Pancreas (tissue), 10 donors: ENCODE measurements at places on chromosomes 2 and 18. TPM values are rescaled to one million over a fixed set of nuclear protein-coding genes. Genes with fewer than 3 reads are reported as not detected.

The CPO gene
- not detected for total RNA-seq

DNA sequence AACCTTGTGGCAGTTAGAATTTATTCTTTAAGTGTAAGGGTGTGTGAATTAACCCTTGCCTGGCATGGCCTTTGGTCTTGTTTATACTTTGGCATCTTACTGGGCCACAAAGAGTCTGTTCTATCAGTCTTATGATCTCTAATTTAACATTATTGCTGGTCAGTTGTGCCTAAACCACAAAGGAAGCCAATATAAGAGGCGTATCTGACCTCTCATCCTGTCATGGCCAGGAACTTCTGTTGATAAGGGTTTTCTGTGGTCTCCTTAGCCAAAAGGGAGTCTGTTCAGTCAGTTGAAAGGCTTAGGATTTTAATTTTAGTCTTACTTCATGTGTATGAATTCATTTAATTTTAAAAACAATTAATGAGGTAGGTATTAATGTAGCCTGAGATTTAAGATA is 127.2 kb downstream of the LRRTM4 start:
- no peak overlapping the region for H3K4me3 ChIP-seq
- no peaks in the 10 kb centered on the region for H3K36me3 ChIP-seq
- no peak for DNase-seq
- no peak overlapping the region for H3K27ac ChIP-seq

- no peak overlapping the region for H3K27ac ChIP-seq
- H3K36me3 ChIP-seq = no peaks in the 10 kb centered on the region
- no peak for DNase-seq
These were observed 603.5 kb upstream of the VRK2 start for GRCh38 chr2:57443086-57443485.

GRCh38 chr2:86661333-86661732 is 37.7 kb upstream of the RNF103 start:
- H3K36me3 ChIP-seq = no peaks in the 10 kb centered on the region
- H3K27me3 ChIP-seq = no peaks in the 10 kb centered on the region
- no peak overlapping the region for H3K27ac ChIP-seq

GRCh38 chr2:102433973-102434654 is 11.2 kb downstream of the IL18RAP start:
- no peak overlapping the region for H3K27ac ChIP-seq
- no peak overlapping the region for H3K4me3 ChIP-seq
- H3K4me1 ChIP-seq = no peaks in the 10 kb centered on the region
- H3K36me3 ChIP-seq = no peaks in the 10 kb centered on the region
- no peaks in the 10 kb centered on the region for H3K27me3 ChIP-seq

GRCh38 chr18:78995740-78996395 is 16.2 kb downstream of the SALL3 start:
- H3K36me3 ChIP-seq = no peaks in the 10 kb centered on the region
- H3K27ac ChIP-seq = no peak overlapping the region
- no peaks in the 10 kb centered on the region for H3K4me1 ChIP-seq
- DNase-seq = no peak
- no peak overlapping the region for H3K4me3 ChIP-seq
- no peaks in the 10 kb centered on the region for H3K27me3 ChIP-seq

- H3K4me3 ChIP-seq = no peak overlapping the region
- no peak for DNase-seq
- no peaks in the 10 kb centered on the region for H3K4me1 ChIP-seq
- no peaks in the 10 kb centered on the region for H3K36me3 ChIP-seq
These were observed 133.4 kb downstream of the VAPA start for GRCh38 chr18:10047237-10047636.

The AMER3 gene
- 0.44 TPM for total RNA-seq

GRCh38 chr18:29218091-29218490 is 1041.2 kb upstream of the CDH2 start:
- no peaks in the 10 kb centered on the region for H3K4me1 ChIP-seq
- H3K27ac ChIP-seq = no peak overlapping the region
- DNase-seq = no peak

- no peak for DNase-seq
- no peak overlapping the region for H3K4me3 ChIP-seq
- no peaks in the 10 kb centered on the region for H3K36me3 ChIP-seq
- no peaks in the 10 kb centered on the region for H3K27me3 ChIP-seq
These were observed 61.3 kb downstream of the ALPK2 start for GRCh38 chr18:58567453-58568196.

DNA sequence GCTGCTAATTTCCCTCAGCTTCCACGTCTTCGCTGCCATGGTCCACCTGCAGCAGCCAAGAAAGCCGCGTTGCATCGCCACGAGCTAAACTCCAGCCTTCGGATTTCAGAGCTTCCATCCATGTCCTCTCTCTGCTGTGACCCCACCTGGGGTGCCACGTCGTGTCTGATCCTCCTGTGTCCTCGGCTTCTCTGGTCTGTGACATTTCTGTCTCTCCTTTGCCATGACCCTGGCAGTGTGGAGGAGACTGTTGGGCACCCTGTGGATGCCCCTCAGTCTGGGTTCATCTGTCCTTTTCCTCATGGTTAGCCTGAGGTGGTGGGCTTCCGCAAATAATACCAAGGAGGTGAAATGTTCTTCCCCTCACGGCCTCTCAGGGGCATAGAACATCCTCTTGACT is 106.8 kb downstream of the RTP5 start:
- no peak for DNase-seq
- H3K4me3 ChIP-seq = no peak overlapping the region
- no peaks in the 10 kb centered on the region for H3K4me1 ChIP-seq
- H3K36me3 ChIP-seq = no peaks in the 10 kb centered on the region
- H3K27me3 ChIP-seq = no peaks in the 10 kb centered on the region
- H3K27ac ChIP-seq = no peak overlapping the region

The KCNK3 gene
- 31.3 TPM for total RNA-seq

DNA sequence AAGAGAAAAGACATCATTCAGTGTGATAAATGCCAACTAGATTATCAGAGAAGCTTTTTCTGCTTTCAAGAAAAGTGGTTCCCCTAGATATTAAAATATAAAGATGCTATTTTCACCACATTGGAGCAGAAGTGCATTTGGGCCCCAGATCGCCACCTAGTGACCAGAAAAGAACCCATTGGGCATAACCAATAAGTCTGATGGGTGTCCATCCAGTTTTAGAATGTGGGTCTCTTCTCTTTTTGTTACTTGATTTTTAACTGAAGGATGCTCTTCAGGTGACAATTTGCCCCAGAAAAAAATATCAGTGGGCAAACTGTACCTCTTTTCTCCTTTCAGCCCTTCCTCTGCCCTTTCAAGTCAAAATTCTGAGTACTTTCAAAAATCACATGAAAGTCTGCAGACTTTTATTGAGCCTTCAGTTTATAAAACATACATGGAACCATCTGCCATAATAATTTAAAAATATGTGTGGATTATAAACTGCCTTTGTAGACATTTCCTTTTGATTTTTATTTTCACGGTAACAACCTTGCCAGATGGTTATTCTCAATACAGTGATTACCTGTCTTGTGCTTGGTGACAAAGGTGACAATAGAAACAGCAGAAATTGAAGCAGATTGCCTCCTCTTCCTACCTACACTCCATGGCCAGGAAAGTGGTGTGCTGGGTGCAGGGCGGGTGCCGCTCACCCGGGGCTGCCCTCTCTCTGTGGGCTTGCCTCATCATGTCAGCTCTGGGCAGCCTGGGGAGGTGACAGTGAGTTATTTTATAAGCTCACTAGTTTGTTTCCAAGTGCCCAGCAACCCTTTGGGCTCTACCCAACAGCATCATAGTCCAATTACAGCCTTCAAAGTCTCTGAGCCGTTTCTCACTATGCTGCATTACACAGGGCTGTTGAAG is 124.5 kb downstream of the DCDC2C start:
- no peaks in the 10 kb centered on the region for H3K36me3 ChIP-seq
- no peak overlapping the region for H3K4me3 ChIP-seq
- H3K27me3 ChIP-seq = no peaks in the 10 kb centered on the region
- DNase-seq = no peak

DNA sequence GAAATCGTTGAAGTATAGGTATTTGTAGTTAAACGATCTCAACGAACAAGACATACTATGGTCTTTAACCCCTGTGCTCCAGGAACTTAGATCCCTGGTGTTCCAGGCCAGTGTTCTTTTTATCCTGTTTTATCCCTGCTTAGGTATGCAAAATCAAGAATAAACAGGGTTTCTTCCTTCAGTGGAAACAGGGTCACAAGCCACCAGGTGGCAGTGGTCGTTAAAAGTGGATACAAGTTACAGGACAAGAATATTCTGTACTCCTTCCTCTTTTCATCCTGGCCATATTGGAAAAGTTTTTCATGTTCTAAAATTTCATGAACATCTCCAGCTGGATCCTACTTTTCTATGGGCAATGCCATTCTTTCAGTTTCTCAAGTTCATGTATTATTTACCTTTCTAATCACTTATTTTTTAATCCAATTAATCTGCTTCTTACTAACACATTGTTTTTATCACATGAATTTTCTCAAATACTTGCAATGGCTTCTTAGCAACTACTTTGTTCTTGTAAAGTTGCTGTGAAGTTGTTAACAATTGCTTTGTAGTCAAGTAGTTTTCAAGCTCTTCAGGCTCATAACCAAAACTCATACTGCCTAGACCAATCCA is 16.4 kb upstream of the HNMT start:
- no peaks in the 10 kb centered on the region for H3K4me1 ChIP-seq
- no peaks in the 10 kb centered on the region for H3K27me3 ChIP-seq
- no peaks in the 10 kb centered on the region for H3K36me3 ChIP-seq
- peak; percentile 82 for DNase-seq
